ENCODE measurements at places on chromosomes 1 and 21.

DNA sequence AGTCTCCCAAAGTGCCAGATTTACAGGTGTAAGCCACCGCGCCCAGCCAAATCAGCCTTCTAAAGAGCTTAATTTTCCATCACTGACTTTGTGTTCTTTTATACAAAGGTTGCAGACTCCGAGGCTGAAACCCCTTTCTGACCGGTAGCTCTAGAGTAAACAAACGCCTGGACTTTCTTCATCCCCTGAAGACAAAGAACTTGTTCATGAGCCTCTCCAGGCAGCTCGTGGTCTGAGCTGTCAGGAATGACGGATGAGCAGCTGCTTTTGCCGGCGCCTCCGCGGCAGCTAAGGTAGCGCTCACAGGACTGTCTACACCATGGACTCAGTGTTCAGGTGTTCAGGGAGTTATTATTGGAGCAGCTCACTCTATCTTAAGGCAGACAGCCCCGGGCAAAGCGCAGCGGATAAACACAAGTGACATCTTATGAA is 128.5 kb upstream of the ERRFI1 start:
- DNase-seq = no peak

GRCh38 chr1:23800400-23801337 is at the start of gene GALE:
Gene GALE (minus strand): TSS chr1:23800754. CDS start chr1:23799007, 1,747 bp downstream.
- peak; percentile 89 for DNase-seq

- no peak for DNase-seq
Measured at GRCh38 chr1:34824817-34825454, 32.1 kb downstream of the GJA4 start.

DNA sequence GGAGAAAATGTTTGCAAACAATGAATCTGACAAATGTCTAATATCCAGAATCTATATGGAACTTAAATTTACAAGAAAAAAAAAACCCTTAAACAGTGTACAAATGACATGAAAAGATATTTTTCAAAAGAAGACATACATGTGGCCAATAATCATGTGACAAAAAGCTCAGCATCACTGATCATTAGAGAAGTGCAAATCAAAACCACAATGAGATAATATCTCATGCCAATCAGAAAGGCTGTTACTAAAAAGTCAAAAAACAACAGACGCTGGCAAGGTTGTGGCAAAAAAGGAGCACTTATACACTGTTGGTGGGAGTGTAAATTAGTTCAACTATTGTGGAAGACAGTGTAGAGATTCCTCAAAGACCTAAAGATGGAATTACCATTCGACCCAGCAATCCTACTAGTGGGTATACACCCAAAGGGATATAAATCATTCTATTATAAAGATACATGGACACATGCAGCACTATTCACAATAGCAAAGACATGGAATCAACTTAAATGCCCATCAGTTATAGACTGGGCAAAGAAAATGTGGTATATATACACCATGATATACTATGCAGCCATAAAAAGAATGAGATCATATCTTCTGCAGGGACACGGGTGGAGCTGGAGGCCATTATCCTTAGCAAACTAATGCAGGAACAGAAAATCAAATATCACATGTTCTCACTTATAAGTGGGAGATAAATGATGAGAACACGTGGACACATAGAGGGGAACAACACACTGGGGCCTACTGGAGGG is 123.2 kb downstream of the PTPRC start:
- DNase-seq = no peak

DNA sequence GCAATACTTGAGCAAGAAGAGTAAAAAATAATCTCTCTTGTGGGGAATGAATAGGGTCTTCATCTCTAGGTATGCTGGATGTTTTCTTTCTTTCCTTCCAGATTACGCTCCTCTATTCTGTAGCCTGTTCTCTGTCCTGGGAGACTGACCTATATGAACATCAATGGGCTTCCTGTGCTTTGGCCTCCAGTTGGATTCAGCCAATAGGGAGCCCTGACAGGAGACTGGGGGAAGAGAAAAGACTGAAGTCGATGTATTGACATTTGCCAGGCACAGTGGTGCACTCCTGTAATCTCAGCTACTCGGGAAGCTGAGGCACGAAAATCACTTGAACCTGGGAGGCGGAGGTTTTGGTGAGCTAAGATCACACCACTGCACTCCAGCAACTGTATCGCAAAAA is 17.6 kb downstream of the SEMA6C start:
- DNase-seq = no peak
